Left lobe of liver (tissue), 2 donors: ENCODE measurements at places on chromosomes 12 and 14.

- DNase-seq, result no peak
Observed at GRCh38 chr12:6253278-6253677, 53.1 kb downstream of the CD9 start.

- DNase-seq, result peak; percentile 68
Observed at GRCh38 chr14:58426670-58427280, 556 bp downstream of the TIMM9 start.

GRCh38 chr14:56211084-56211483, 92.9 kb downstream of the PELI2 start:
- no peak for DNase-seq

- DNase-seq, result no peak
Observed at GRCh38 chr12:128381946-128382345, 115.0 kb downstream of the TMEM132C start.

GRCh38 chr14:65357113-65357512, 55.4 kb upstream of the FUT8 start:
- no peak for DNase-seq

DNA sequence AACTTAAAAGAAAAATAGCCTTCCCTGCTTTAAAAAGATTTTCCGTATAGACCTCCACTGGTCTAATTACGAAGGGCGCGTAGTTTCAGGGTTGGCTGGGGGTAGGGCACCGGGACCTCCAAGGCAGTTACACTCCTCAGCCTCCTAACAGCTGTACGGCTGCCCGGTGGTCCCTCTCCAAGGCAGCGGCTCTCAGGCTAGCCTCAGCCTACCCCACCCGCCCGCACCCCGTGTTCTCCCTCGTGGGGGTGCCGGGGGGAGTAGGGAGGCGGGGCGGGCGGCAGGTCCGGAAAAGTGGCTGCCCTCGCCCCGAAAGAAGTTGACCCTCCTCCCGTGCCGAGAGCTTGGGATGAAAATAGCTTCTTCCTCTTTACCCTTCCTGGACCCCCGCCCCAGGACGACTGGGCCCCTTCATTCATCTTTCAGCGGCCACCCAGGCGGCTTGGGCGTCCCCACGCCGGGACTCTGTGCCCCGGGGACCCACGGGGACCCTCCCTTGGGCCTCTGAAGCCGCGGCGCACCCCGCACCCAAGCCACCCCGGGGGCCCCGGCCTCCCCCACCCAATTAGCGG, 991 bp upstream of the RCOR1 start:
- no peak for DNase-seq
